Activated naive CD4-positive, alpha-beta T cell treated with anti-CD3 and anti-CD28 coated beads, Interleukin-2, amount 50 U/mL, for 72 hours (primary cell): ENCODE measurements at places on chromosomes 12 and 14.

GRCh38 chr12:130433834-130434233, 96.1 kb downstream of the PIWIL1 start:
- DNase-seq, result peak; percentile 9

- DNase-seq, result no peak
Observed at GRCh38 chr14:52741865-52742264, 11.9 kb downstream of the STYX start.

DNA sequence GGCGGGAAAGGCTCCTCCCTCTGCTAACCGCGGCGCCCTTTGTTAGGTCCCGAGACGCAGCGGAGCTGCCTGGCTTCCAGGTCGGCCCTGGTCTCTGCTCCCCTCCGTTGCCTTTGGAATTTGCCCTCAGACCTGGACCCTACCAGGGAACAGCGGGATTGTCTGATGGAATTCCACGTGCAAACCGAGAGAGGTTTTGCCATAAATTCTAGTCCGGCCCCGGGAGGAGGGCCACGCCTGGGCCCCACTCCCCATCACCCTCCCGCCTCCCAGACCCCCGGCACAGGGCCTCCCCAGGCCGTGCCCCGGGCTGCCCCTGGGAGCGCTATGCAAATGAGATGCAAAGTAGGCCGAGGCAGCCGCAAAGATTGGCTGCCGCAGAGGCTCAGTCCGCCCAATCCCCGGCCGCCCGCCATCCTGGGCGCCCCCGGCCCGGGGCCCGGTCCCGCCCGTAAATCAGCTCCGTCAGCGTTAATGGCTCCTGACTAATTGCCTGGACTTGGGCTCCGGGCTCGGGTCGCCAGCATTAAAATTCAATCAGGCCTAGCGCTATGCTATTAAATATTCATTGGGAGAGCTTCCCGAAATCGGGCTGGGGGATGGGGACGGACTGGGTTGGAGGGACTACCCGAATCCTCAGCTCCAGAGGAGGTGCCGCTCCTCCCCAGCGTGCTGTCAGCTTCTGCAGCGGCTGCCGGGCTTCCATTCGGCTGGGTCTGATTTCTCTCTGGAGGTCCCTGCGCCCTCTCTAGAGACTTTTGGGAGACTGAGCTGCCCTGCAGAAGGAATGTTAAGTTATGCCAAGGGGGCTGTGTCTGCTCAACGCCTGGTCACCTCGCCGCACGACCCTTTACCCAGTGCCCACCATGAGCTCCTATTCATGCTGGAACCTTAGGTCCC, 15.7 kb upstream of the FIGNL2 start:
- no peak for DNase-seq

DNA sequence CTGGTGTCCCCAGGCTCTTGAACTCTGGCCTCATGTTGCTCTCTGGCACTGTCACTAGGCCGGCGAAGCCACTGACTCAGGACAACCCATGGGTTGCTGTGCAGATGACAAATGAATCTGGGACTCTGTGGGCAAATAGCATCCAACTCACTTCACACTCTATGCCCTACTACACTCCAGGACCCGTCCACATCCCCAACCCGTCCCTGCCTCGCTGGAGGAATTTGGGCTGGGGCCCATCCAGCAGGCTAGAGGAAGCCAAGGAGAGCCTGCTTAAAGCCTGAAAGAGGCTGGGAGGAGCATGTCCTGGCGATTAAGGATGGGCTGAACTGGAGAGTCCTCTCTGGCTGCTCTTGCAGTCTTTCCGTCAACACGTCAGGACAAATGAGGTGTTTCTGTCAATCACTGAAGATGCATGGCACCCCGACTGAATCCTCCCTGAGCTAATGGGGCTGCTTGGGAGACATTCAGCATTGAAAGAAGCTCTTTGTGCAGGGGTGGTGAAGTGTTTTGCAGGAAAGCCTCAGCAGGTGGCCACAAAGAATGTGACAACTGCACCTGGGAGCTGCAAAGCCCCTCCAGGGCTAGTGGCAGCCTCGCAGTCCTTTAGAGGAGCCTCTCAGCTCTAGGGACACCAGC, 71.7 kb downstream of the ANO2 start:
- DNase-seq, result no peak

DNA sequence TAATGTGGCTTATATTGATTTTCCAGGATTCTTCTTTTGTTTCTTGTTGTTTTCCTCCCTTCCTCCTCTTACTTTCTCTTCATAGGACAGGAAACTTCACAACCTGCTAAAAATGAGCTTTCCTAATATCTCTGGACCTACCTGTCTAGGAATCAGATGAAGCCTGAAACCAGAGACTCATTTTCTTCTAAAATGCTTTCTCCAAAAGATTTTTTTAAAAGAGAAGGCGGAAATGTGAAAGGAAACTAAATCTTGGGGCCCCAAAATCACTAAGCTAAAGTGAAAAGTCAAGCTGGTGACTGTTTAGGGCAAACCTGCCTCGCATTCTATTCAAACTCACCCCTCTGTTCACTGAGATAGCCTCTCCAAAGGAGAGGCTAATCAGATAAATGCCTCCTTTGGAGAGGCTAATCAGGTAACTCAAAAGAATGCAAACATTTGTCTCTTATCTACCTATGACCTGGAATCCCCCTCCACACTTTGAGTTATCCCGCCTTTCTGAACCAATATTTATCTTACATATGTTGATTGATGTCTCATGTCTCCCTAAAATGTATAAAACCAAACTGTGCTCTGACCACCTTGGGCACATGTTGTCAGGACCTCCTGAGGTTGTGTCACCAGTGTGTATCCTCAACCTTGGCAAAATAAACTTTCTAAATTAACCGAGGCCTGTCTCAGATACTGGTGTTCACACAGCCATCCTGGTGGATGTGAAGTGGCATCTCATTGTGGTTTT, 72.7 kb upstream of the HECTD1 start:
- no peak for DNase-seq

GRCh38 chr12:116528065-116528464, 31.1 kb upstream of the MAP1LC3B2 start:
- DNase-seq, result no peak

- no peak for DNase-seq
Observed at GRCh38 chr12:93679308-93679925, 2.2 kb downstream of the CRADD start.

DNA sequence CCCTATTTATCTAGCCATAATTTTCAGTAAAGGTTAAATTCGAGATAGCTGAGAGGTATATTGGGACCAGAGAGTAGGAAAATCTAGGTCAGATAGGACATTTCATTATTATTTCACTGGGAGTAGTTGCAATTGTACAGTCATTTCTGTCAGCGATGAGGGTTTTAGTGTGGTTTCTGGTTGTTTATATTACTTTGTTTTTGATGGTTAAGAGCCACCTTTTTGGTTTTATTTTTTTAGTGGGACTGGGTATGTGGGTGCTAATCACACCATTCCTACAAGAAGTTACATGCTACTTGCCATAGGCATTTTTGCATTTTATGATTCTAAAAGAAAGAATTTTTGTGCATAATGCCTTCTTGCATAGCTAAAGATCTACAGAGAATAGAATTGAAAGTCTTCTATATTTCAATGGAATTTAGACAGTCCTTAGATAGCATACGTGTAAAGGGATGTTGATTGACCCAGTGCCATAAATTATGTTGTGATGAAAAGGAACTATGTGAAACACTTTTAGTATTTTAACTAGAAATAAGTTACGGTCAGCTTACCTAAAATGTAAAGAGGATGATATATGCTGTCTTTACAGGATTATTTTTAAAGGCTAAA, 85.2 kb downstream of the KTN1 start:
- DNase-seq, result no peak

DNA sequence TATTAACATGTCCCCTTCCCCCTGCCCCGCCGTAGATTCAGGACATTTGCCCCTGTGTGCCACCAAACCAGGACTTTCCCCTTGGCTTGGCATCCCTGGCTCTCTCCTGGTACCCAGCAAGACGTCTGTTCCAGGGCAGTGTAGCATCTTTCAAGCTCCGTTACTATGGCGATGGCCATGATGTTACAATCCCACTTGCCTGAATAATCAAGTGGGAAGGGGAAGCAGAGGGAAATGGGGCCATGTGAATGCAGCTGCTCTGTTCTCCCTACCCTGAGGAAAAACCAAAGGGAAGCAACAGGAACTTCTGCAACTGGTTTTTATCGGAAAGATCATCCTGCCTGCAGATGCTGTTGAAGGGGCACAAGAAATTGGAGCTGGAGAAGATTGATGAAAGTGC, 28.9 kb downstream of the HRK start:
- DNase-seq, result no peak

GRCh38 chr14:54692284-54692772, 125.4 kb downstream of the SAMD4A start:
- DNase-seq, result no peak

GRCh38 chr12:57455374-57456144, 452 bp downstream of the INHBE start:
- no peak for DNase-seq

- no peak for DNase-seq
Observed at GRCh38 chr12:69196302-69197288, 42.8 kb upstream of the CPSF6 start.

GRCh38 chr14:91344096-91344495, 73.5 kb downstream of the CCDC88C start:
- DNase-seq, result no peak

DNA sequence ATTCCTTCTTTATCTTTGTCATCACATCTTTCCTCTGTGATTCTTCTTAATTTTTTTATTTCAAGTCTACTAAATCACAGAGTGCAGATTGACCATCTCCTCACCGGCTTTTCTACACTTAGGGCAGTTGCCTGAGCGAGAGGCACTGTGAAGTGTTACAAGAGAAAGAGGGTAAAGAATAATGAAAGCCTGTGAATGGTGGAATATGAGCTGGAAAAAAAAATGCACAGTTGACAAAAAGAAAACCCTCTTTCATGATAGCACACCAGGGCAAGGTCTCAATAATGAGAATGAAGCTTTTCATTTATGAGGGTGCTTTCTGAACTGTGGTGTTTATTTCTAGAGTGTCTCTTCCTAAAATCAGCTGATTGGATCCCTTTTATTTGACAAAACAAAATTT, 106.2 kb upstream of the PDE3A start:
- no peak for DNase-seq

DNA sequence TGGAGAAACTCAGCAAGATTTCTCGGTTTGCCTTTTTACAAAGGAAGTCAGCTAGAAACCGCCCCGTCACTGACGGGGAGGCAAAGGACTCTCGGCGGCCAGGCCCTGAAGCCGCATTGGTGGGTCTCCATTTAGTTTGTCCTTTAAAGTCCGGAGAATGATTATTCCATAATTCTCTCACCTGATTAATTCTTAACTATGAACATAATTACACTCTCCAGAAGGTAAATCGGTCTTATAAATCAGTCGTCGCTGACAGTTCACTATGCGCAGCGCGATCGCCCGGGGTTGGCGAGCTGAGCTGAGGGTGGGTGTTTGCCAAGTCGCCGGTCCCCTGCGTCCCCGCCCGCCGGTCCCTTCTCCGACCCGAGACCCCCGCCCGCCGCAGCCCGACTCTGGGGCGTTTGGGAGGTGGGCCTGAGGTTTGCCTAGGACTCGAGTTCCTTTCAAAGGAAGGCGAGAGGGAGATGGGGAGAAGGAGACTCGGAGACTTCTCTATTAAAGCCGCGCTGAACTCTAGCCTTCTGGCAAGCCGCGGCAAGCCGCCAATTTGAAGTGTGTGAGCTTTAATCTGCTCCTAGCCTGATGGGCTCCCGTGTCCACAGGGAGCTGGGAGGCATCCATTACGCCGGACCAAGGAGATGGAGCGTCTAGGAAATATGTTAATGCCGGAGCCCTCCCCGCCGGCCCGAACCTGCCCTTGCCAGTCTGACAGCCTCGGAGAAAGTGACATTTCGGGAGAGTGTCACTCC, 392.9 kb downstream of the NOVA1 start:
- no peak for DNase-seq

DNA sequence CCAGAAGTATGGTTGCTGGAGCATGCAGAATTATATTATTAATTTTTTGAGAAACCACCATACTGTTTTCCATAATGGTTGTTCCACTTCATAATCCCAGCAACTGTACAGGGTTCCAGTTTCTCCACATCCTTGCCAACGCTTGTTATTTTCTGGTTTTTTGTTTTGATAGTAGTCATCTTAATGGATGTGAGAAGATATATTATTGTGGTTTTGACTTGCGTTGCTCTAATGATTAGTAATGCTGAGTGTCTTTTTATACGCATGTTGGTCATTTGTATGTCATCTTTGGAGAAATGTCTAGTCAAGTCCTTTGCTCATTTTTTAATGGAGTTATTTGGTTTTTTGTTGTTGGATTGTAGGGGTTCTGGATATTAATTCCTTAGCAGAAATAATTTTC, 58.1 kb downstream of the DAAM1 start:
- no peak for DNase-seq

GRCh38 chr14:82533351-82533750, 999.7 kb upstream of the SEL1L start:
- no peak for DNase-seq

GRCh38 chr14:32361674-32362073, 32.6 kb downstream of the AKAP6 start:
- no peak for DNase-seq

- DNase-seq, result no peak
Observed at GRCh38 chr14:80956102-80956501, 681 bp downstream of the TSHR start.

DNA sequence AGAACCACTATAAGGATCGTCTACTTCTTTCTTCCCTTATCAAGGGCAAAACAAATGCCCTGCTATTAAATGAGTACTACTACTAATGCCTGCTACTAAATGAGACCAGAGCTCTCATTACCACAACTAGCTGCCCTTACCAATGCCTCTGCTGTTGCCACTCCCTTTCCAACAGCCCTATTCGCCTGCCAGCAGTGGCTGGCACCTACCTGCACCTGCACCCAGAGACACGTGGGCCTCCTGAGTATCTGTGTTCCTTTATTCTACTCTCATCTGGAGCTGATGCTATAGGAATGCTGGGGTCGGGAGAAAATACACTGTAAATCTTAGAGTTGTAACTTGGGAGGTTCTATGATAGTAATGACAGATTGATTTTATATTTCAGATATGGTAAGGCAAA, 174.7 kb downstream of the SLC2A13 start:
- no peak for DNase-seq

DNA sequence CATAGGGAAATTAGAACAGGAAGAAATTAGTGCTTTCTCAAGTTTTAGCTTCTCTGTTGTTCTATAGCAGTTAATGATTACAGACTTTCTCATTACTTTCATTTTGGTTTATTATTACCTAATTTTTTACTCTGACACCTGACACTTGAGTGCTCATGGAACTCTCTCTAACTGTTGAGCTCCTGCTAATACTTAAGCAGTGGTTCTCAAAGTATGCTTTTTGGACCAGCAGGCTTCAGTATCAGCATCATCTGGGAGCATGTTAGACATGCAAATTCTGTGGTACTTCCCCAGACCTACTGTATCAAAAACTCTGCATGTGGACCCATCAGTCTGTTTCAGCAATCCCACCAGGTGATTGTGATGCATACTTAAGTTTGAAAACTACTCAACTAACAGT, 235.3 kb downstream of the CCDC91 start:
- no peak for DNase-seq

- no peak for DNase-seq
Observed at GRCh38 chr12:77681726-77682125, 149.0 kb upstream of the NAV3 start.
